Fibroblast of lung (primary cell): ENCODE measurements at places on chromosomes 12 and 14.

DNA sequence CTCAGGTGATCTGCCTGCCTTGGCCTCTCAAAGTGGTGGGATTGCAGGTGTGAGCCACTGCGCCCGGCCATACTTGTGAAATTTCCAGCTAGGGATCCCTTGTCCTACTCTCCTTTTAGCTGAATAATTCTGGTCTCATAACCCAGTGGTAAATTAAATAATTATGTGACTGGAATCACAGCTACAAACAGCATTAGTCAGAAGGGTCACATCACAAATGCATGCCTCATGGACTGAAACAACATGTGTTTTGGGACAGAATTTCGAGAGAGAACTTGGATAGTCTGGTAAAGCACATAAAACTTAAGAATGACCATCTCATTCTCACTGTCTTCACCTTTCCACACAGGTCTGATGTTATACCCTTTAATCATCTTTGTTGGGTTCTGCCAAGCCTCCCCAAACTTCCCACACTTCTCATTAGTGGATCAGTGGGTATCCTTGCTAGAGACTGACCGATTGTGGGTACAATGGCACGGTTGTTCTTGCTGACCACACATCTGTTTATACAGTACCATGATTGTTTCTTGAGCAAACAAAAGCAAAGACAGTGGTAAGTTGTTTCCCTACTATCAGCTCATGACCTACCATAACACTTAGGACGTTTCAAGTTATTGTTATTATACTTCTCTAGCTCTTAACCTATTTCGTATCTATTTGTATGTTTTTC is 5.1 kb downstream of the GPRC5D start:
- no peak for DNase-seq

- DNase-seq = no peak
Measured at GRCh38 chr12:131529196-131530040, 181.5 kb upstream of the SFSWAP start.

GRCh38 chr12:121543786-121544185 is 37.0 kb downstream of the KDM2B start:
- DNase-seq = no peak

- DNase-seq = no peak
Measured at GRCh38 chr14:33949411-33949893, 1.4 kb downstream of the EGLN3 start.

- DNase-seq = no peak
Measured at GRCh38 chr14:65192686-65193085, 90.4 kb upstream of the MAX start.

- DNase-seq = no peak
Measured at GRCh38 chr14:63899953-63900352, 47.1 kb downstream of the SYNE2 start.
